ENCODE measurements at places on chromosomes 3 and 15.

DNA sequence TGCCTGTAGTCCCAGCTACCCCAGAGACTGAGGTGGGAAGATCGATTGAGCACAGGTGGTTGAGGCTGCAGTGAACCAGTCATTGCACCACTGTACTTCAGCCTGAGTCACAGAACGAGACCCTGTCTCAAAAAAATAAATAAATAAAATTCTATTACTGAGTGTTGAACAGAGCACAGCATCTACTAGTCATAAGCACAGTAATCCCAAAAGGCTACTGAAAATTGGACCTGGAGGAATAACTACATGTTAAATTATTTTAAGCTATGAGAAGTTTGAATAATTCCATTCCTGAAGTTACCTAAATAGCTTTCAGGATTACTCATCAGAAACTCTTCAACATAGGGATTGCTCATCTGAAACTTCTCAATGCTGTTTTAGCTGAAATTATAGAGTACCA is 43.4 kb downstream of the ARMC8 start:
- no peak for DNase-seq

DNA sequence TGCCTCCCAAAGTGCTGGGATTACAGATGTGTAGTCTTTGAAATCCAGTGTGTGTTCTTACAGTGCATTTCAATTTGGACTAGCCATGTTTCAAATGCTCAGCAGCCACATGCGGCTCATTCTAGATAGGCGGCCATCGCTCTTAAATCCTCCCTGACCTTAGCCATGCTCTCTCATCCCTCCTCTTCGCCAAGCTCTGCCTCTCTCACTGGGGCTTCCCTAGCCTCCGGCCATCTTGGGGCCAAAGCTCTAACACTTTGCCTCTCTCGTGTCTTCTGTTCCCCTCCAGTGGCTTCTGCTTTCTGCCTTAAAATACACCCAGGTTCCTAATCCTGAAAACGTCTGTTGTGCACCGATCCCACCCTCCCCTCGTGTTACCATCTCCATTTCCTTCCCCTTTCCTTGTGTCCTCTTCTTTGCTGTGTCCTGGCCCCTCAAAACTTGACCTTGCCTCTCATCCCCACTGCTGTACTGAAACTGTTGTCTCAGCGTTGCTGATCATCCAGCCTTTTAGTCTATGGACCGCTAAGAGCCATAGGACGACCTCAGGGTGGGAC is 1.4 kb upstream of the GHRL start:
- DNase-seq = no peak

DNA sequence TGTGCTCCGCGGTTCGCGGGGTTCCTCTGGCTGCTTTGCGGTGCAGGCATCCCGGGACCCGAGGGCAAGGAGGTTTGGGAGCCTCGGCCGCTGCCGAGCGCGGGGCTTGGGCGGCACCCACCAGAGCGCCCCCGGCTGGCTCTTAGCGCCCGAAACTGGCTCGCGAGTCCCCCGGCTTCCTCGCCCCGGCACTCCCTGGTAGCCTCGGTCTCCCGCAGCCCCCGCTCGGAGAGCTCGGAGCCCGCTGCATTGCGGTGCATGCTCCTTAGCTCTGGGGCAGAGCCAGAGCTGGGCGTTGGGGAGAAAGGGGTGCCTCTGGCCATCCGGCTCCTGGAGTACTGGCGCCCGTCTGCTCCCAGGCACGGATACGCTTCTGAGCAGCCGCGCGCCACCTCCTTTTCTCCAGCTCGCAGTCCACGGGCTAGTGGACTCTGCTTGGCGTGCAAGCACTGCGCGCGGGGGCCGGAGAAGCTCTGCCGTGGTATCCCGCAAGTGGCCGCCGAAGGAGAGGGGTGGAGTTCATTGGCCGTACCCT is 753 bp downstream of the EPHB1 start:
- no peak for DNase-seq

GRCh38 chr15:71512682-71513006 is 297.7 kb upstream of the NR2E3 start:
- DNase-seq = no peak

DNA sequence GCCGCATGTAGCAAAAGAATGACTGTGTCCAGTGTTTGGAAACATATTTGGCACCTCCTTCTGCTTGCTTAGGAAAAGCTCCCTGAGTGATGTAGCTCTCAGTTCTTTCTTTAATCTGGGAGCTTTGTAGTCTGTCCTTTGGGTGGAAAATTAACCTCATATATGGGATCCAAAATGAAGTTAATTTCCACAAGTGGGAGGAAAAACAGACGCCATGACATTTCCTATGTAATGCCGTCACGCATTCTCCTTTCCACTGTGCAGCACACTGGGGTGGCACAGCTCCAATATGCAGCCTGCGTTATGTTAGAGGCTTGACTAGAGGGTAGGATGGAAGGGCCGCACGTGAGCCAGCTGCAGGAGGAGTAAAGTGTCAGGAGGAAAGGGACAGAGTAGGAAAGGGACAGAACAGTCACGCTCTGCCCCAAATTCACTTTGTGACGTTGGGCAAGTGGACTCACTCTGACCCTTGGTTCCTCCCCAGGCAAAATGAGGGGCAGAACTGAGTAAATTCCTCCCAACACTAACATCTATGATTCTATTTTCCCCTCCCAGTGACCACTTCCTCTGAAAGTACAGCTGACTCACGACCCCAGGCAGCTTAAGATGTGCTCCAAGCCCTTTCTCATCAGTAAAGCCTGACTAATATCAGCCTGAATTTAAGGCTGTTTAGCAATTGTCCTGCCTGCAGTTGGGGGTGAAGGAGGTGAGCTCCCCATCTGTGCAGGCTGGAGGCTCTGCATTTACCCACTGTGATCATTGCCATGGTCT is 176.5 kb upstream of the PFN2 start:
- no peak for DNase-seq

DNA sequence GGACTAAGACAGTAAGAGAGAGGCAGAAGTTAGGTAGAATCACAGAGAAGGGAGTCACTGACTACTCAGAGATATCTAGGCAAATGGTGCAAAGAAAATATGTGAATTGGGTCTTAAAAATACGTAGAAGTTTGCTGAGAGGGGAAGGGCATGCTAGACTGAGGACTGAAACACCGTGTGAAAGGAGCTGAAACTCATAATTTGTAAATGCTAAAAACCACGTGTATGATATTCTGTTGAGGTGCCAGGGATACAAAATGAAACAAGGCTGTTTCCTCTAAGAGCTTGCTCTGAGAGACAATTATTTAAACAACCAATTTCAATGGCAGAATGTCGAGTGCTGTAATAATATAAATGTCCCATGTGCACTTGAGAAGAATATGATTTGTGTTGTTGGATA is 47.2 kb downstream of the NCK1 start:
- no peak for DNase-seq

DNA sequence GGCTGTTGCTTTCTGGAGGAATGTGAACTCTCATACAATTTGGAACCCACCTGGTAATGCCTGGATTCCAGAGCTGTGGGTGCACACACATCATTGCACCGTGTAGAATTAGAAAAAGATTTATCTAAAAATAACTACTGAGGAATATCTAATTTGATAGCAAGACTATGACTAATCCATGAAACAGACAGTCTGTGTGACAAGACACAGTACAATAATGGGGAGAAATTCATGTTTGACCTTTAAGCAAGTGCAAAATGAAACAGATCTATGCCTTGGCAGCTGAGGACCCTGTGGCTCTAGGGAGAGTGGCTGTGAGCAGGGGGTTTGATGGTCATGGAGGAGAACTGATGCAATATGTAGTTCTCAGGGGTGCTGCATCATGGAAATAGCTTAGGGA is 7.9 kb upstream of the DOCK3 start:
- DNase-seq = no peak

GRCh38 chr15:33112541-33113105 is 81.9 kb downstream of the FMN1 start:
- DNase-seq = no peak

- no peak for DNase-seq
Measured at GRCh38 chr15:74609938-74610301, 5.7 kb upstream of the CLK3 start.

- DNase-seq = no peak
Measured at GRCh38 chr3:128001576-128001975, 50.7 kb upstream of the SEC61A1 start.

DNA sequence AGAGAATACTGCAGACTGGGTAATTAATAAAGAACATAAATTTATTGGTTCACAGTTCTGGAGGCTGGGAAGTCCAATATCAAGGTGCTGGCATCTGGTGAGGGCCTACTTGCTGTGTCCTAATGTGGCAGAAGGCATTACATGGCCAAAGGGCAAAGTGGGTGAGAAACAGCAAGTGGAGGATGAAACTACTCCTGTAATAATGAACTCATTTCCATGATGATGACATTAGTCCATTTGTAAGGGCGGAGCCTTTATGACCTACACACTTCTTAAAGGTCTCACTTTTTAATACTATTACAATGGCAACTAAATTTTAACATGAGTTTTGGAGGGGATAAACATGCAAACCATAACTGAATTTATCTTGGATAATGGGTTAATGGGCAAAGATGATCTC is 139.6 kb upstream of the SGO1 start:
- no peak for DNase-seq

DNA sequence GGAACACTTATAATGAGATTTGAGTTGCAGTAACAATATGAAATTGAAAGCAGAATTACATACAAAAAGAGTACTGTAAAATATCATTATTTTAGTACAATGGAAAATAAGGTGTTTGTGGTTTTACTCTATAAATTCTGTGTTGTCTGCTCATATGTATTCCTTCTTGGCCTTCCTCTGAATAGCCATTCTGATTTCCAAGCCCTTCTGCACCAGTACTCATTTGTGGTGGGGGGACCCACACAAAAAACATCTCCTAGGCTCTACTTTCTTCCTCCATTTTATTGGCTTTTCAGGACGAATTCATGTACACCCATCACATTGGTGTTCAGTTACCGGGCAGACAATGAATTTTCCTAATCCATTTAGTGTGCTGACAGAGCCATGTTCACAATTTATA is 338.2 kb downstream of the ERC2 start:
- DNase-seq = no peak

DNA sequence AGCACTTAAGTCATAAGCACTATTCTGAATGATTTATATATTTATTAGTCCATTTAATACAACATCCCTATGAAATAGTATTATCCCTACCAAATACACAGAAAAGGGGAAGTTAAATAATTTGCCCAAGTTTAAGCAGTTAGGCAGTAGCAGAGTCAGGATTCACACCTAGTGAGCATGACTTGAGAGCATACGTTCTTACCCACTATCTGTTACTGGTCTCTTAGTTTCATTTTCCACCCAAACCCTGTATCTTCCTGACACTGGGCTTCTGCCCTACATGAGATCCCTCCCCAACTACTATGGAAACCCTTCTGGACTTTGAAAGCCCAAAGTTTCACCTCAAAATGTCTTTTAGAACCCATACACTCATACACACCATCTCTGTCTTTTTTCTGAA is 4.4 kb upstream of the ATOSA start:
- no peak for DNase-seq

- DNase-seq = no peak
Measured at GRCh38 chr3:176403531-176403930, 793.8 kb downstream of the TBL1XR1 start.

- no peak for DNase-seq
Measured at GRCh38 chr15:70065006-70065722, 32.6 kb downstream of the TLE3 start.
